Activated CD8-positive, alpha-beta memory T cell treated with anti-CD3 and anti-CD28 coated beads, Interleukin-2, amount 10 ng/mL, durations not matched to agents 7 days and 5 days (primary cell): ENCODE measurements at places on chromosomes 12 and 14. TPM values are rescaled to one million over a fixed set of nuclear protein-coding genes. Genes with fewer than 3 reads are reported as not detected.

DNA sequence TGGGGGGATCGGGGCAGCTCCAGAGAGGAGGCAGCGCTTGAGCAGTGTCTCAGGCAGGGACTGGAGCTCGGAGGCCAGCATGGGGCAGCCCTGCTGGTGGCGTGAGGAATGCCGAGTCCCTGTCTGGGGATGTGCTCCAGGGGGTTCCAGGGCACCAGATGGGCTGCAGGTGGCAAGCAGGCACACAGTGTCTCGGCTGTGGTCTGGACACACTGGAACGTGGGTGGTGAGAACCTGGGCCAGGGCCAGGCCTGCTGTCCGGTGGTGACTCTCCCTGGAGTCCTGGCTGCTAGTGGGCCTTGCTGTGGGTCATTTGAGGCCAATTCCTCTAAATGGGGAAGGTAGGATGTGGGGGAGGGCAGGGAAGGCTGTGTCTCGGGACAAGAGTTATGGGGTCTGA is 199.4 kb upstream of the RTL1 start:
- H3K27ac ChIP-seq = no peak overlapping the region
- H3K36me3 ChIP-seq = no peaks in the 10 kb centered on the region
- peaks cover 17% of the 10 kb centered on the region for H3K27me3 ChIP-seq
- H3K4me1 ChIP-seq = no peaks in the 10 kb centered on the region
- H3K4me3 ChIP-seq = no peak overlapping the region
- peak; percentile 18 for DNase-seq

- no peak overlapping the region for H3K27ac ChIP-seq
- H3K36me3 ChIP-seq = peaks cover 13% of the 10 kb centered on the region
- peaks cover 5% of the 10 kb centered on the region for H3K27me3 ChIP-seq
- DNase-seq = no peak
Observed at GRCh38 chr14:60738843-60739508, 4.4 kb downstream of the MNAT1 start.

DNA sequence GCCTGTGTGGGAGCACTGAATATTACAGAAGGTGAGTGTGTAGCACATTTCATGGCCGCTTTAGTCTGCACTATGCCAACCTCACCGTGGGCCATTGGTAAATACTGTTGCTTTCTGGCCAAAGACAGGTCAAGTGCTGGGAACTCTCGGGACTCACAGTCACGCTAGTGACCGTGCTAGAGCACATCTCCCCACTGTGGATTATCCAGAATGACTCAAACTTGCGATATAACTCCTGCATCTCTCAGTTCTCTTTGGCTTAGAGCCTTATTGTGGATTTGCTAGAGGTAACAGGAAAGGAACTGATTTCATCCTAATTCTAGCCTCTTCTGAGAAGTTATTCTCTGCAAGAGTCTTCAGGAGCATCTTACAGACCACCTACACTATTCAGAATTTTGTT is 86.5 kb downstream of the DAD1 start:
- H3K27ac ChIP-seq = peak overlapping the region; percentile 92
- no peaks in the 10 kb centered on the region for H3K27me3 ChIP-seq
- H3K4me1 ChIP-seq = peaks cover 44% of the 10 kb centered on the region
- no peak for DNase-seq
- peaks cover 91% of the 10 kb centered on the region for H3K36me3 ChIP-seq

DNA sequence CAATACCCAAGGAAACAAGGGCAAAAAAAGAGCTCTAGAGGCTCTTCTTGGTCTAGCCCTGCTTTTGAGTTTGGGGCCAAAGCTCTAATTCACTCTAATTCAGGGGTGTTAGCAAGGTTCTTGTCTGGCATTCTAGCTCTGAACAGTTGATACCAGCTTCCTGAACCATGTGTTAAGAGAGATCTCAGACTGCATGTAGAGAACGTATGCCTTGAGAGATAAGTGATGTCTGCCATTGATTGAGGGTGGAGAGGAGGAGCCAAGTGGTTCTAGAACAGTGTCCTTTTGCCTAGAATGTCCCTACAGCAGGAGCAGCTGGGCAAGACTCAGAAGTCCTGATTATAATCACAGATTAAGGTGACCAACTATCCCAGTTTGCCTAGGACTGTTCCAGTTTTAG is 18.2 kb upstream of the POC1B start:
- no peak overlapping the region for H3K27ac ChIP-seq
- no peak for DNase-seq
- no peaks in the 10 kb centered on the region for H3K27me3 ChIP-seq
- no peaks in the 10 kb centered on the region for H3K36me3 ChIP-seq
- no peak overlapping the region for H3K4me3 ChIP-seq

- peaks cover 74% of the 10 kb centered on the region for H3K36me3 ChIP-seq
- H3K27me3 ChIP-seq = no peaks in the 10 kb centered on the region
- H3K27ac ChIP-seq = no peak overlapping the region
- no peak overlapping the region for H3K4me3 ChIP-seq
- H3K4me1 ChIP-seq = no peaks in the 10 kb centered on the region
Observed at GRCh38 chr12:133120385-133121191, 9.5 kb downstream of the ZNF891 start.

DNA sequence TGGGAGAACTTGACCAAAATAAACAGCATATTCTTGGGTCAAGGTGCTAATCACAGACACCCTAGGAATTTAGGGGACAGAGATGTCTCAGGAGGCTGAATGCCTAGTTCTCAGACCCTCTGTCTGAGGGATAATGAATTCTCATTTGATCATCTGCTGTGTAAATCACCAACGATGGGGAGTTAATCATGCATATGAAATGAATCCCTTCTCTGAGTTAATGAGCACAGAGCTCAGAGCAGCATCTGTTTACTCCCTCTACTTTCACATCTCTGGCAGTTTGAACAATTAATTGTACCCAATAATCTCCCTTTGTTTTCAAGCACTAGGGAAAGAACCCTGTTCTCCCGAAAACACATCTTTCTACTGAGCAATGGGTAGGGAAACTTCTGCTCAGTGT is 129.4 kb upstream of the SRRM4 start:
- H3K27me3 ChIP-seq = no peaks in the 10 kb centered on the region
- no peak overlapping the region for H3K4me3 ChIP-seq
- H3K27ac ChIP-seq = no peak overlapping the region
- H3K4me1 ChIP-seq = no peaks in the 10 kb centered on the region
- no peaks in the 10 kb centered on the region for H3K36me3 ChIP-seq
- DNase-seq = no peak

- DNase-seq = no peak
- H3K27me3 ChIP-seq = no peaks in the 10 kb centered on the region
- H3K4me3 ChIP-seq = no peak overlapping the region
Observed at GRCh38 chr14:91125801-91126200, 11.9 kb downstream of the DGLUCY start.

- H3K4me1 ChIP-seq = no peaks in the 10 kb centered on the region
- DNase-seq = no peak
- no peaks in the 10 kb centered on the region for H3K27me3 ChIP-seq
- no peaks in the 10 kb centered on the region for H3K36me3 ChIP-seq
- no peak overlapping the region for H3K4me3 ChIP-seq
- no peak overlapping the region for H3K27ac ChIP-seq
Observed at GRCh38 chr12:78797196-78797931, 67.2 kb upstream of the SYT1 start.

GRCh38 chr12:54135621-54136350 is 53.0 kb downstream of the SMUG1 start:
- no peak overlapping the region for H3K4me3 ChIP-seq
- H3K27ac ChIP-seq = no peak overlapping the region
- H3K36me3 ChIP-seq = no peaks in the 10 kb centered on the region
- H3K4me1 ChIP-seq = no peaks in the 10 kb centered on the region
- DNase-seq = no peak
- peaks cover 85% of the 10 kb centered on the region for H3K27me3 ChIP-seq

The HOXC6 gene
- total RNA-seq = not detected

The RNASE12 gene
- total RNA-seq = not detected

DNA sequence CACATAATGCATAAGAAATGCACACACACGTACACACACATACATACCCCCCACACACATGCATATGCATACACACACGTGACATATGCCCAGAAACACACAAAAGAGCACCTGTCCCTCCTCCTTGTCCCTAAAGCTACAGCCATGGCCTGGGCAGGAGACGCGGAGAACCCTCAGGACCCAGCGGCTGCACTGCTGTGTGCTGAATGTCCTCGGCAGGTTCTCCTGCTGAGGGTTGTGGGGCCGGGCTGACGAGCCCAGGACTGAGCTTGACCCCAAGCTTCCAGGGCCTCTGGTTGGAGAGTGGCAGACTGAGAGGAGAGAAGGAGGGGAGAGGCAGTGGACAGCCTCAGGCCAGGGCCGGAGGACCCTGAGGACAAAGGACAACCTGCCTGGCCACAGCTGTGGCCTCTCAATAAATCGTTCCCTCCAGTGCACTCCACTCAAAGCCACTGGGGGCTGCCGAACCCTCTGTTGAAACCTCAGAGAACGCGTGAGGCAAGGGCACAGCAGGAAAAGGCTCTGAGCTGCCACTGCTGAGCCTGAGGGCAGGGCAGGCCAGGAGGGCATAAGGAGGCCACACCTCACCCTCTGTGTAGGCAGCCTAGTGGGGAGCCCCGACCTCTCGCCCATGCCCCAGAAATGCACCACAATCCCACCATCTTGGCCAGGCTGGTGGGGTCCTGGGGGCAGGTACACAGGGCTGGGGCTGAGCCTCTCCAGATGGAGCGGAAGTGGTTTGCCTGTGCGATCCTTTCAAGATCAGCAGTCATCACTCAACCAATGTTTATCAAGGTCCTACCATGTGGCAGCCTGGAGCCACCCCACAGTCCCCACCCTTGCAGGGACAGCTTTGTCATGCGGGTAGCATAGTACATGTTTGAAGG is 3.1 kb downstream of the CACNA2D4 start:
- peaks cover 17% of the 10 kb centered on the region for H3K4me1 ChIP-seq
- H3K27ac ChIP-seq = peak overlapping the region; percentile 77
- H3K4me3 ChIP-seq = no peak overlapping the region
- peaks cover 6% of the 10 kb centered on the region for H3K27me3 ChIP-seq

- no peak overlapping the region for H3K27ac ChIP-seq
- no peak for DNase-seq
- H3K4me3 ChIP-seq = no peak overlapping the region
- H3K36me3 ChIP-seq = no peaks in the 10 kb centered on the region
- H3K4me1 ChIP-seq = no peaks in the 10 kb centered on the region
Observed at GRCh38 chr12:52210186-52210924, 18.5 kb upstream of the KRT80 start.

DNA sequence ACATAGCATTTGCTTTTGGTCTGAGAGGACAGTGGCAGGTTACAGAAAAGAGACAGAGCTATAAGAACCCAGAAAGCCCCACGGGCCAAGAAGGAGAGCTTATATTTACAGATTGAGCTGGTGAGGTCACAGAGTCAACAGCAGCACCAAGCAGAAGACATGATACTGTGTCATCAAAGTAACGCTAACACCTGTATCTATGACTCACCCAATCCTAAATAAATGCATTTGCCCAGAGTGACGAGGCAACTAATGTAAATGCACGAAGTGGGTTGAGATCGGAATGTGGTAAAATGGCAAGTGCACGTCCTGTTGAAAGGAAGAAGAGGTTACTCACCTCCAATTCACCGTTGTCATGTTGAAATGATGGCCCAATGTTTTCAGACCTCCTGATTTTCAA is 6.7 kb upstream of the CD163L1 start:
- no peak overlapping the region for H3K4me3 ChIP-seq
- H3K36me3 ChIP-seq = no peaks in the 10 kb centered on the region
- no peaks in the 10 kb centered on the region for H3K4me1 ChIP-seq
- DNase-seq = no peak

GRCh38 chr14:47278233-47278842 is 397.1 kb downstream of the MDGA2 start:
- no peaks in the 10 kb centered on the region for H3K4me1 ChIP-seq
- H3K36me3 ChIP-seq = no peaks in the 10 kb centered on the region
- no peaks in the 10 kb centered on the region for H3K27me3 ChIP-seq
- H3K4me3 ChIP-seq = no peak overlapping the region
- H3K27ac ChIP-seq = no peak overlapping the region

- no peaks in the 10 kb centered on the region for H3K27me3 ChIP-seq
- DNase-seq = peak; percentile 41
- H3K36me3 ChIP-seq = no peaks in the 10 kb centered on the region
- H3K4me3 ChIP-seq = no peak overlapping the region
- H3K4me1 ChIP-seq = no peaks in the 10 kb centered on the region
- H3K27ac ChIP-seq = no peak overlapping the region
Observed at GRCh38 chr12:128976120-128976738, 123.0 kb downstream of the GLT1D1 start.

DNA sequence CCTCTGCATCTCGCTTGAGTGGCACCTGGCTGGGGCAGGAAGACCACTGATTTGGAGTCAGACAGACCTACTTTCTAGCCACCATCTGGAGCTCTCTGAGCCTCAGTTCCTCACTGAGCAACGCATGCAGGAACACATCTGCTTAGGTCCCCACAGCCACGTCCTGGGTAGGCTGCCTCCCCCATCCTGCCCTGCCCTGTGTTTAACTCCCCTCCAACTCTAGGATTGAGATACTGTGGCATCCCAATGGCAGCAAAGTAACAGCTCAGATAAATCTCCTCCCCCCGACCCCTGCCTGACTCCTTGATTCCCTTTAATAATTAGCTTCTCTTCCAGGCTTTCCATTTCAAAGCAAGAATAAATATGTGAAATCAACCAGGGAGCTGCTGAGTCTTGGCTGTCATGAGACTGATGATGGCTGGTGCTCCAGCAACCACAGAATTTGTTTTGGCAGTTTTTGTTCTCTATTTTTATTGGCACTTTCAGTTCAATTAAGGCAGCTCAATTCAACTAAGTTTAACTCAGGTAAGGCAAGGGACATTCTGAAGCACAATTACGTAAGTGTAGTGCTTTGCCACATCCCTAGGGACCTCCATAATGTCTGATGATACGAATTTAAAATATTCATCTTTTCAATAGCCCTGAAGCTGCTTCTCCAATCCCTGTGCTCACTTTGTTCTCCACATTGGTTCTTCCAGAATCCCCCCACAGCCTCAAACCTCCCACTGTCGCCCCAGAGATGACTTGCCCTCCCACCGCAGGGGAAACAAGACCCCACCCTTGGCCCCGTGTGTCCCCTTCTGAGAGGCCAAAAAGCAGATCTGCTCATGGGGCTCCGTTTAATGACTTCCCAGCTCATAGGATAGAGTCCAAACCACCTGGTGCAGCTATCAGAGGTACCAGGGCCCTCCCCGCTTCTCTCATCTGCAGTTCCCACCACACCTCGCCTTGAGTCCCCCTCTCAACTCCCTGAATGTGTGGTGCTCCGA is 58.2 kb downstream of the ESR2 start:
- DNase-seq = no peak
- peaks cover 8% of the 10 kb centered on the region for H3K27me3 ChIP-seq
- H3K4me3 ChIP-seq = no peak overlapping the region
- peaks cover 15% of the 10 kb centered on the region for H3K4me1 ChIP-seq
- H3K36me3 ChIP-seq = peaks cover 1% of the 10 kb centered on the region

The MUCL1 gene
- not detected for total RNA-seq

The PCK2 gene
- total RNA-seq = 61.7 TPM

The CDH24 gene
- 2.4 TPM for total RNA-seq

GRCh38 chr12:74021937-74022336 is 515.7 kb upstream of the ATXN7L3B start:
- H3K36me3 ChIP-seq = no peaks in the 10 kb centered on the region
- no peak overlapping the region for H3K27ac ChIP-seq
- no peaks in the 10 kb centered on the region for H3K4me1 ChIP-seq
- peak; percentile 45 for DNase-seq
